Brain pericyte (primary cell): ENCODE measurements at places on chromosomes 3 and 15.

DNA sequence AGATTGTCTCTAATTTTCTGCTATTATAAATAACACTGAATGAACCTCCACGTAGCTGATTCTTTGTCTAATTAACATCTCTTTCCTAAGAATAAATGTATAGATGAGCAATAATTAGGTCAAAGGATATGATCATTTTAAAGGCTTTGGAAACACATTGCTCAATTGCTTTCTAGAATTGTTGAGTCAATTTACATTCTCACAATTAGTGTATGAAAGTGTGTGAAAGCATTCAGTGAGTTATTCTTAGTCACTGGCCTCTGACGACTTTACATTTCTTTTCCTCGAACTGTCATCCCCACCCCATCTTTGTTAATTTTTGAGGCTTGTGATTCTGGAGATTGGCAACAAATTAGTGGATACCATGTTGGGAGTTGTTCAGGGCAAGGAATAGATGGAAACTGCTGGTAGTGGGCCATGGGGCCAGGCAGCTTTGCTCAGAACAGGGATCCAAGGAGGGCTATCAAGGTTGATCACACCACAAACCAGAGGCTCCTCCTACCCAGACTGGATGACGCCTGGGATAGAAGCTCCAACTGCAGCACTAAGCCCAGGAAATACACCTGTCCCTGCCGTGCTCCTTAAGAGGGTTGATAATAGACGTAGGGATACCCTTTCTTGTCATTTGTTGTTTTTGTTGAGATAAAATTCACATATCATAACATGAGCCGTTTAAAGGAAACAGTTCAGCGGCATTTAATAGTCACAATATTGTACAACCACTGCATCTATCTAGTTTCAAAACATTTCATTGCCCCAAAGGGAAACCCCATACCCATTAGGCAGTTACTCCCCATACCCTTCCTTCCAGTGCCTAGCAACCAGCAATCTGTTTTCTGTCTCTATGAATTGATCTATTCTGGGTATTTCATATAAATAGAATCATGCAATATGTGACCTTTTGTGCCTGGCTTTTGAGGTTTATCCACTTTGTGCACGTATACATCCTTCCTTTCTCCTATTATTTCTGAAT, 27.9 kb downstream of the EIF1B start:
- DNase-seq: no peak

DNA sequence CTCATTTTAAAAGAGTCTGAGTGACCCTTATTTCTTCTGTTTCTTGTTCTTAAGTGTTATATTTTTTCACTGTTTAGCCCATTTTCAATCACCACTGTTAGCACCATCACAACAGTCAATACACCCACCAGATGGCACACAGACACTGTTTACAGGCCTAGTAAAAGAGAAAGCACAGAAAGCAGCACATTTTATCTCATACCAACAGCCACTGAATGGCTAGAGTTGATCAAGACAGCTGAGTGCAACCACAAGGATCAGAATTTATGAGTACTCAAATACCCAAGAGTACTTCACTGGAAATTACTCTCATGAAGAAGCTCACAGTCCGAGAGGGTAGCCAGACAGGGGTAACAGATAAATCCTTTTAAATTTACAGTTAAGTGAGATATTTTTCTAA, 127.0 kb downstream of the TFDP2 start:
- no peak for DNase-seq

DNA sequence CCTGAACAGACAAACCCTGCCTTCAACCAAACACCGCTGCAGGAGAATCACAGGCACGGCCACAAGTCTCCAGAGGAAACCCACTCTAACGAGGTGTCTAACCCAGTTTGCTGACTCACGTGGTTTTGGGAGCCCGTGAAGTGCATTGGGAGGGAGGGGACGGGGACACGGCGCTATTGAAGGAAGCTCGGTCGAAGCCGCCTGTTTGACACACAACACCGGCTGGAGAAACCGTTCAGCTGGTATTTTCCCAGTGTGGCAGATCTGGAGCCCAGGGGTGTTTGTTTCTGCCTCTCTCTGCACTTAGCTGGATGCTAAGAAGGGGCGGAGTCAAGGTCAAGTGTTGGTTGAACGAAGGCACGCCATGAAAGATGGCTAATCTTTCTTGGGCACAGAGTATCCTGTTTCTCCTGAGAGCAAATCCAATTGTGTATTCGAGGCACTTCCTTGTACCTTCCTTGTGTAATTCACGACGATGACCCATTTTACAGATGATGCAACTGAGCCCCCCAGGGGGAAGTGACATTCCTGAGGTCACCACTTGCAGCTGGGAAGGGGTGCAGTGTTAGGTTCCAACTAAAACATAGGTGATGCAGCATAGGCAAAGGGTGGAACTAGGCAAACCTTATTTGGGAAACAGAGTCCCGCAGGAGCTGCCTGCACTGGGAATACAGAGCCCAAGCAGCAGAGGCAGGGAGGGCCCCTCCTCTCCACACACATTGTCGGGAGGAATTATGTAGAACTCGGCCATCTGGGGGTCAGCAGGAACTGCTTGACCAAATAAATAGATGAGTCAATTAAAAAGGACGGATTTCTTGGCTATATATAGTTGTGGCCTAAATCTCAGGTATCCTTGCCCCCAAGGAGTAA, 22.5 kb downstream of the SLC6A6 start:
- no peak for DNase-seq

DNA sequence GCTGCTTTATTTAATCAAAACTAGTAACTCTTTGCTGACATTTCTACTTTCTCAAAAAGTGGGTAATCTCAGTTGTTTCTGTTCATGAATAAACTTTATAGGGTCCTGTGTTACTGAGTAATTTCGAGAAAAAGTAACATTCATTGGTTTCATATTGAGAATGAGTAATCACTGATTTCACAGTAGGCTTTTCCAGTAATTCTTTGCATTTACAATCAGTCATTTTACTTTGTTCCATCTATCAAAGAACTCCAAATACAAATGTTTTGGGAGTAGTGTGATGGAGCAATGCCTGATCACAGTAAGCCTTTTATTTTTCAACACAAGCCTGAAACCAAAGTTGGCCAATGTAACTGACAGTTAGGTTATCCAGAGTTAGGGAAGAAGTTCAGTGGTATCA, 353.6 kb downstream of the ULK4 start:
- DNase-seq: no peak

DNA sequence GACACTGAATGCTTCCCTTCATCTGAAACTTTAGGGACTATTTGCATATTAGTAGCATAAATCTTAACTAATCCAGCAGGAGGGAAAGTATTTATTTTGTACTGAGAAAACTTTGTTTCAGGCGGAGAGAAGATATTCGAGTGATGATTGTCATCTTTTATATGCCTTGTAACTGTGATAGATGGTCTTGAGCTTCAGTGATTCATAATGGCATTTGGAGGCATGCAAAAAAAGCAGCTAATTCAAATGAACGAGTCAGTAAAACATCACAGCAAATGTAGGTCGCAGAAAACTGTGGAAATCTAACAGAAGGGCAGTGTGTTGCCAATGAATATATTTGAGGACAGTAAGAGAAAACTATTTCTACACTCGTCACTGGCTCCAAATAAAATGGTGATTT, 643.7 kb upstream of the NAALADL2 start:
- DNase-seq: no peak

DNA sequence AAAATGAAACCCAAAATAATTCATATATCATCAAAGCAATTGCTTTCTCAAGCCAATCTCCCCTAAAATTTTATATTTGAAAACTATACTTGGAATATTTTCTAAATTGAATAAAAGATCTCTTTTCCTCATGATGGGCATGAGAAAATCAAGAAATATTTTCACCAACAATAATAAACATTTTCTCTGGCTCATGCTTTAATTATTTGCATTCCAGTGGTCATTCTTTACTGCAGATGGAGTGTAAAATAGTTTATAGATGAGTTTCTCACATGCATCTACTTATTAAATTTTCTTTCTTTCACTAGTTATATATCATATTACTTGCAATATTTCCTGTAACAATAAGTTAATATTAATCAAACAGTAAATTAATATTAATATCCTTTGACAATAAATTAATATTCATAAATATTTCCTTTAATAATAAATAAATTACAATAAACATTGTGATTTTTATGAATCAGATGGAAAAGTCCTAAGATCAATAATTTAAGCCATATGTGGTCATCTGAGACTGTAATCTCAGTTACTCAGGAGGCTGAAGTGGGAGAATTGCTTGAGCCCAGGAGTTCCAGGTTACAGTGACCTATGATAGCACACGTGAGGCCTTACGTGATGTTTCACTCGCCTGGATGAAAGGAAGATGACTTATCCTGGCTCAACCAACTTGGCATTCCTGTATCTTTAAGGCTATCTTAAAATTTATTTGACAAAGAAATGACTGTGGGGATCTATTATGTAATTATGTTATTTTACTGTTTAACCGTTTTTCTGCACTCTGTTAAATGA, 958.8 kb downstream of the ZPLD1 start:
- DNase-seq: no peak

DNA sequence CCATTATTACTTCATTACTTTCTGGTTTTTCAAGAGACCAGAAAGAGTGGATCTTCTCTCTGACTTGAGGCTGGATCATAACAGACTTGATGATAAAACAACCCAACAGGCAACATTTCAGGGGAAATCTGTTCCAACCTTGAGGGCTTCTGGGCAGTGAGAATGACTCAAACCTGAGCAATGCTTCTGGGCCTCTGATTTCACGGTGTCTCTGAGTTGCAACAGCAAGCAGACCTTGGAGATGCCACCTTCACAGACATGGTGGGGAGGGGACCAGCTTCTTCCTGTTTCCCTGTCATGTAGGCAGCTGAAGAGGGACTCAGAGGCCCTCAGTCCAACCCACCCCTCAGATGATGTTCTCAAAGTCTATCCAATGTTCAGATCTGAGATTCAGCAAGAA, 104.0 kb downstream of the ABHD5 start:
- no peak for DNase-seq
